ENCODE measurements at places on chromosomes 12 and 14. TPM values are rescaled to one million over a fixed set of nuclear protein-coding genes. Genes with fewer than 3 reads are reported as not detected.

MGAT4C gene
- total RNA-seq = under 0.01 TPM

DNA sequence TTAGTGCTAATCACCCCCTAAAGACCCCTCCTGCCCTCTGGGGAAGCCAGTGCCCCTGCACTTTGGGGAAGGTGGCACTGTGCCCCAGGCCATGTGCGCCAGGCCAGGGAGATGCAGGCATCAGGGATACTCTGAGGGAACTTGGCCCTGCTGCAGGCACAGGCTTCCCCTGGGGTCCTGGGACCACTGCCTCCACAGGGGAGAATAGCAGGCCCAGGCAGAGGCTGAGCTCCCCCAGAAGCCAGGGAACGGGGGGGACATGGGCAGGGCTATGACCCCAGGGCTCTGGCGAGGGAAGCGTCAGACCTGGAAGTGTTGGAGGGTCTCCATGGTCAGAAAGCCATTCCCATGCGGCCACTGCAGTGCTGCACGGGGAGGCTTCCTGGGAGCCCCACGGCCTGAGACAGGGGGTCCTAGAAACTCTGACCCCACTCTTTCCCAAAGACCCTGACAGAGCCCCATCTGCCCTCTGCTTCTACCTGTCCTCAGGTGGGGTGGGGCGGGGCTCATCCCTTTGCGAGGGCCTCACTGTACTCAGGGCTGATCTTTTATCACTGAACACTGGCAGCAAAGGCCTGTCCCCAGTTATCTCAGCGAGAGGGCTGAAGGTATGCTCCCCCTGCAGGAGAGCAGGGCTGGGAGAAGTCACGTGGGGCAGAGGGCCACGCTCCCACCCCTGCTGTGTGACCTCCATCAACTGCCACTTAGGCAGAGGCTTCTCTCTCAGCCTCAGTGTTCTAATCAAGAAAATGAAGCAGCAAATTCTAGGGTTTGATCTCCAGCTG is 160.0 kb downstream of the CALM1 start:
- H3K4me1 ChIP-seq = no peaks in the 10 kb centered on the region
- no peak overlapping the region for H3K27ac ChIP-seq
- H3K4me3 ChIP-seq = no peak overlapping the region
- DNase-seq = no peak
- no peaks in the 10 kb centered on the region for H3K27me3 ChIP-seq

SLC5A8 gene
- not detected for total RNA-seq

- no peak overlapping the region for H3K27ac ChIP-seq
- H3K36me3 ChIP-seq = no peaks in the 10 kb centered on the region
- H3K4me1 ChIP-seq = peaks cover 11% of the 10 kb centered on the region
- H3K4me3 ChIP-seq = no peak overlapping the region
- no peaks in the 10 kb centered on the region for H3K27me3 ChIP-seq
Observed at GRCh38 chr12:109893261-109893995, 6.6 kb upstream of the TCHP start.

ALG10 gene
- total RNA-seq = 5.8 TPM

GRCh38 chr12:6118891-6119568 is 5.4 kb downstream of the VWF start:
- no peaks in the 10 kb centered on the region for H3K36me3 ChIP-seq
- H3K27me3 ChIP-seq = peaks cover 10% of the 10 kb centered on the region
- no peak overlapping the region for H3K27ac ChIP-seq

GRCh38 chr12:122086641-122087285 is 8.2 kb downstream of the MLXIP start:
- peaks cover 7% of the 10 kb centered on the region for H3K36me3 ChIP-seq
- no peak overlapping the region for H3K4me3 ChIP-seq
- H3K4me1 ChIP-seq = peaks cover 26% of the 10 kb centered on the region
- no peak for DNase-seq
- H3K27ac ChIP-seq = no peak overlapping the region

- no peak overlapping the region for H3K27ac ChIP-seq
- no peaks in the 10 kb centered on the region for H3K27me3 ChIP-seq
- no peaks in the 10 kb centered on the region for H3K36me3 ChIP-seq
- H3K4me1 ChIP-seq = peaks cover 14% of the 10 kb centered on the region
- H3K4me3 ChIP-seq = no peak overlapping the region
- DNase-seq = no peak
Observed at GRCh38 chr12:89456565-89456964, 68.0 kb downstream of the GALNT4 start.

DYNLL1 gene
- total RNA-seq = 222 TPM

DNA sequence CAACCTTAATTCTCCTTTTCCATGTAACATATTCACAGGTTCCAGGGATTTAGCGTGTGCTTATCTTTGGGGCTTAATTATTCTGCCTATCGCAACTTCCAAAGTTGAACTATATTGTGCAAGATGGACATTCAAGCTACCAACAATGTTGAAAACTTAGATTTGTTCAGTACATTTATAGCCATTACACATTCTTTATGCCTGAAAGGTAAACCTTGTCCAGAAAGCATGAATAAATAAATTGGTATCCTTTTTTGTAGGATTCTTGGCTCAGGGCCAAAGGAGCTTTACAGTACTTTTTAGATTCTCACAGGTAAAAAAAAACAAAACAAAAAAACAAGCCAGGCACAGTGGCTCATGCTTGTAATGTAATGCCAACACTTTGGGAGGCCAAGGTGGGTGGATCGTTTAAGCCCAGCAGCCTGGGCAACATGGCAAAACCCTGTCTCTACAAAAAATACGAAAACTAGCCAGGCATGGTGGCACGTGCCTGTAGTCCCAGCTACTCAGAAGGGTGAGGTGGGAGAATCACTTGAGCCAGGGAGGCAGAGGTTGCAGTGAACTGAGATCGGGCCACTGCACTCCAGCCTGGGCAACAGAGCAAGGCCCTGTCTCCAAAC is 3.3 kb downstream of the C12orf56 start:
- no peak for DNase-seq
- H3K27ac ChIP-seq = no peak overlapping the region
- peaks cover 2% of the 10 kb centered on the region for H3K4me1 ChIP-seq
- no peaks in the 10 kb centered on the region for H3K27me3 ChIP-seq
- no peaks in the 10 kb centered on the region for H3K36me3 ChIP-seq

GPR137C gene
- 0.51 TPM for total RNA-seq

DNA sequence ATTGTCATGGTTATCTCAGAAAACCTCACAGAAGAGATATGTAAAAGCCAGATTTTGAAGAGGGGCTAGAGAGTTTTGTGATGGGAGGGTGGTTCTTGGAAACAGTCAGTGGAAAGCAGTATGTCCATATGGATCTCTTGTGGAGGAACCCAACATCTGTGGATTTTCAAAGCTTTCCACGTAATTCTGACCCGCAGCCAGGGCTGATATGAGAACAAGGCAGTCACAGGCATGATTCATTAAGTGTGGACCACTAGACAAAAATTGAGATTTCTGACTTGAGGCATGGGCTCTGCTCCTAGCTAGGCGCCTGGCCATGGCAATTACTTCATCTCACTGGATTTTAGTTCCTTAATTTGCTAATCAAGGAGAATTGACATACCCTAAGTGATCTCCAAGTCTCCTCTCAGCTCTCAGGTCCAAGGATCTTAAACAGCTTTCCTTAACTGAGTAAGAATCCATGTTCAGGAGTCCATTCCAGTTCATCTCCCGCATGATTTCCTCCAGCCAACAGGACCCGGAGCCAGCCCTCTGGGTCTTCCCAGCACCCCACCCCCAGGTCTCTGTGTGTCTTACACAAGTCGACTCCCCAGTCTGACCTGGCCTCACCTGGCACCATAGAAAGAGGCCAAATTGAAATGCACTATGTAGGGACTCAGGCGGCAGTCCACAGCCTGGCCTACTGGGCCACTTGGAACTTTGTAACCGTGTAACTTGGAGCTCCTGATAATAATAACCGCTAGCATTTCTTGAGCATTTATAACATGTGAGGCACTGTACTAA is 176.3 kb upstream of the PARP11 start:
- H3K4me1 ChIP-seq = no peaks in the 10 kb centered on the region
- no peaks in the 10 kb centered on the region for H3K36me3 ChIP-seq
- no peak overlapping the region for H3K4me3 ChIP-seq

DNA sequence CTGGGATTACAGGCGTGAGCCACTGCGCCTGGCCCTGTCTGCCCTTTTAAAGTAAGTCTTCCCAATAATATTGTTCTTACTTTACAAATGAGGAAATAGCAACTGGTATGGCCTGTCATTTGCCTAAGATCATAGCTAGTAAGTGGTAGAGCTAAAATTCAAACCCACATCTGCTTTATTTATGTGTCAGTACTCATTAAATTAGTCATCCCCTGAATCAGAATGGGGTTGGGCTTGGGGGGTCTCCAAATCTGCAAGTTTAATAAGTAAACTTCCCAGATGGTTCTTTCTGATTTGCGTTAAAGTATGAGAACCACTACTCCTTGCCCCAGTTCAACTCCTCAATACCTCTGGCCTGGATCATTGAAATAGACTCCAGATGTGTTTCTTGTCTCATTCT is 96.2 kb downstream of the FAR2 start:
- H3K36me3 ChIP-seq = no peaks in the 10 kb centered on the region
- peak; percentile 52 for DNase-seq
- H3K4me1 ChIP-seq = peaks cover 6% of the 10 kb centered on the region
- no peak overlapping the region for H3K27ac ChIP-seq
- no peaks in the 10 kb centered on the region for H3K27me3 ChIP-seq

MBIP gene
- 14.2 TPM for total RNA-seq

GRCh38 chr12:100141998-100142850 is 450 bp downstream of the BLTP3B start:
- H3K27me3 ChIP-seq = no peaks in the 10 kb centered on the region
- peak overlapping the region; percentile 98 for H3K27ac ChIP-seq
- H3K36me3 ChIP-seq = no peaks in the 10 kb centered on the region

DNA sequence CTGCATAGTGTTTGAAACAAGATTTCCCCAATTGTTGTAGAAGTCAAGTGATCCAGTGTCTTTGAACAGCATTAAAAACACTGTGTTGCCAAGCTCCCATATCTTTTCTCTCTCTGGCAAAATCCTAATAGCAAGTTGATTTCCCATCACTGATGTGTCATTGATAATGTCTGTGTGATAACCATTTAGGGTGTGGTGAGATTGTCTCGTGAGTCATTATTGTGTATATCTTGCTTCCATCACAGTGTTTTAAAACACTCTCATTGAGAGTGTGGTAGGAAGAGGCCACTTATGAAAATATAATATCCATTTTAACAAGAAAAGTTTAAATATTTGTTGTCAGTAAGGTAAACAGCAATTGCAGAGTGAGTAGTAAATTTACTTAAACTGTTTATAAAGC is 74.7 kb downstream of the PRORP start:
- peaks cover 6% of the 10 kb centered on the region for H3K4me1 ChIP-seq
- no peaks in the 10 kb centered on the region for H3K27me3 ChIP-seq
- H3K36me3 ChIP-seq = no peaks in the 10 kb centered on the region
- peak; percentile 63 for DNase-seq
- H3K27ac ChIP-seq = peak overlapping the region; percentile 90
- no peak overlapping the region for H3K4me3 ChIP-seq

DNA sequence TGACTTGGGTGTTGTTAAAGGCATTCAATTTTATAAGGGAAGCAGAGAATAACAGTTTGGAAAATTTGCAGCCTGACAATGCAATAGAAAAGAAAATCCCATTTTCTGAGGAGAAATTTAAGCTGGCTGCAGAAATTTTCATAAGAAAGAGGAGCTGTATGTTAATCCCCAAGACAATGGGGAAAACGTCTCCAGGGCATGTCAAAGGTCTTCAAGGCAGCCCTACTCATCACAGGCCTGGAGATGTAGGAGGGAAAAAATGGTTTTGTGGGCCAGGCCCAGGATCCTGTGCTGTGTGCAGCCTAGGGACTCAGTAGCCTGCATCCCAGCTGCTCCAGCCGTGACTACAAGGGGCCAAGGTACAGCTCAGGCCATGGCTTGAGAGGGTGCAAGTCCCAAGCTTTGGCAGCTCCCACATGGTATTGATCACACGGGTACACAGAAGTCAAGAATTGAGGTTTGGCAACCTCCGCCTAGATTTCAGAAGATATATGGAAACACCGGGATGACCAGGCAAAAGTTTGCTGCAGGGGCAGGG is 846.4 kb downstream of the C12orf50 start:
- H3K4me1 ChIP-seq = no peaks in the 10 kb centered on the region
- no peak for DNase-seq
- no peaks in the 10 kb centered on the region for H3K36me3 ChIP-seq
- H3K27ac ChIP-seq = no peak overlapping the region
- no peak overlapping the region for H3K4me3 ChIP-seq

GRCh38 chr14:56202256-56202655 is 84.0 kb downstream of the PELI2 start:
- H3K4me1 ChIP-seq = peaks cover 15% of the 10 kb centered on the region
- no peak for DNase-seq
- H3K36me3 ChIP-seq = no peaks in the 10 kb centered on the region
- H3K27me3 ChIP-seq = no peaks in the 10 kb centered on the region
- H3K27ac ChIP-seq = no peak overlapping the region

GRCh38 chr12:68225576-68226476 is at the start of gene IL26:
IL26 (minus strand) TSS chr12:68225810; CDS start chr12:68225756, 54 bp downstream.
- no peaks in the 10 kb centered on the region for H3K27me3 ChIP-seq
- no peak within 1 kb of the TSS for H3K4me3 ChIP-seq
- DNase-seq = no peak
- H3K36me3 ChIP-seq = no peaks in the 10 kb centered on the region

DNA sequence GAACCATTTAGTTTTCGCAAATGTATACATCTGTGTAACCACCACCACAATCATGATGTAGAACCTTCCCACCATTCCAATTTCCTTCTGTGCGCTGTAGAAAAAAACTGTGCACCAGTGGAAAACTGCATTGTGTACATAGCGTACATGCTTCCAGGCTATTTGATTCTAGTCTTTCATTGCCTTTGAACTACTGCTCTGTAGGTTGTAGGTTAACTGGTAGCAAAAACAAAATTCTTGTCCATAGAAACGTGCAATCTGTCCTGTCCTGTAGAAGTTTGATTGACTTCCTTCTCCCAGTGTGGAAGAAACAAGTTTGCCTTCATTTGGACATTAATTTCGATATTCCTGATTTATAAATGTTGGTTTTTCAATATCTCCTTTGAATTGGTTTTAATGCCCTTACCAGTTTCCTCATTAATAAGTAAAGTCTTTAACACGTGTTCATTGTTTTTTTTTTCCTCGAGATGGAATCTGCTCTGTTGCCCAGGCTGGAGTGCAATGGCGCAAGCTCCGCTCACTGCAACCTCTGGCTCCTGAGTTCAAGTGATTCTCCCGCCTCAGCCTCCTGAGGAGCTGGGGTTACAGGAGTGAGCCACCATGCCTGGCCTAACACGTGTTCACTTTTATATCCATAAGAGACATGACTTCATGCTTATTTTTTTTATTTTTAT is 3.6 kb upstream of the ISM2 start:
- no peak for DNase-seq
- H3K36me3 ChIP-seq = no peaks in the 10 kb centered on the region
- peaks cover 19% of the 10 kb centered on the region for H3K27me3 ChIP-seq
- no peaks in the 10 kb centered on the region for H3K4me1 ChIP-seq
- H3K27ac ChIP-seq = no peak overlapping the region

All from fibroblast of lung (primary cell).